IMR-90 (cell line): ENCODE measurements at places on chromosomes 4 and X. TPM values are rescaled to one million over a fixed set of nuclear protein-coding genes. Genes with fewer than 3 reads are reported as not detected.

The AGTR2 gene
- polyA plus RNA-seq: not detected in 2 replicates

The FAM47B gene
- not detected in 2 replicates for polyA plus RNA-seq

The CLDN2 gene
- polyA plus RNA-seq: 0.03 TPM in 2 replicates

The NSUN7 gene
- not detected in 2 replicates for polyA plus RNA-seq

DNA sequence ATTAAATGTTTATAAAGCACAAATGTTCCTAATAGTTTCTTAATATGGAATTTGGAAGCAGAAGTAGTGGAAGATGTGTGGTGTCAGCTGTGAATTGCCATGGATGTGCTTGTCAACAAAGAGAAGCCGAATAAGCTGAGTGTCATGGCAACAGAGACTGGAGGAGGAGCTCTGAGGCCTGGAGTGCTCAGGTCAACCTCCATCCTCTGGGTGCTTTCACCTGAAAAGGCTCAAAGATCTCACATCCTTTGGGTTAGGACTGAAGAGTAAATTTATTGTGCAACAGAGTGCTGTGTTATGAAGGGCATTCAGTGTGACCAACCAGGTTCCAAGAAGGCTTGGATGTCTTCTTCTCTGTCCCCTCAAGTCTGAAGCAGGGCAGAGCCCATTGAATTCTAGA is 18.7 kb downstream of the SGMS2 start:
- no peak for DNase-seq

DNA sequence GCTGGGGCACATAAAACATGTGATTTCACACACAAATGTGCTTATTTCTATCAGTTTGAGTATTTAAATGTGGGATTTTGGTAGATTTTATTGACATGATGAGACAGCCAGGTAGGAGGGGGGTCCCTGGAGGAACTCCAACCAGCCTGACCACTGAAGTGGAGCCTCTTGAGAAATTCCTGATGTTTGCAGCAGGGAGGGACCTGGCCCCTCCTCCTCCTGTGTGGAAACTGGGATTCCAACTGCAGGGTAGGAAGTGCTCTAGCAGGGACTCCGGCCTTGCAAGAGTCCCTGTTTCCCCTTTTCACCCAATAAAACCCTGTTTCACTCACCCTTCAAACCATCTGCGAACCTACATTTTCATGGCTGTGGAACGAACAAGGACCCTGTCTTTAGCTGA is 2224.0 kb upstream of the AGA start:
- no peak for DNase-seq

GRCh38 chrX:18179446-18179845 is 41.2 kb downstream of the BEND2 start:
- DNase-seq: no peak

DNA sequence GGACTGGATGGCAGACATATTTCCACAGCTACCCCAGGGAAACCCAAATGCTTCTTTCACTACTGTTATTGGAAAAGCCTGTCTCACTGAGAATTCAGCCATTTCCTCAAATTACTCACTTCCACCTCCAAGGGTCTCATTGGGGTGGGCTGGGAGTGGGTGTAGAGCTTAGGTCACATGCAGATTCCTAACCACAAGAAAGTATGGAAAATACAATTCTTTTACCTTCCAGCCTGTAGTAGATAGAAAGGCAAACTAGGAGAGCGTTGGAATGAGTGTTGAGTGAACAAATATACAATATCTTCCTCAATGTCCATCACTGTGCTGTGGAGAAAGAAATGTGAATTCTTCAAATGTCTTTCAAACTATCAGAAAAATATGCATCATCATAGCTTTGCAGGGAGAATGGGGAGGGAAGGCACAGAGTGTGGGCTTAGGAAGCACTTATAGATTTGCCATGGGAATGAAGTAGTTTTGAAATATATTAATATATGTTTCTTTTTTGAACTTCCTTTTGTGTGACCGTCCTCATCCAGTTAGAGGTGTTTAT is 245.3 kb upstream of the JADE1 start:
- DNase-seq: no peak

DNA sequence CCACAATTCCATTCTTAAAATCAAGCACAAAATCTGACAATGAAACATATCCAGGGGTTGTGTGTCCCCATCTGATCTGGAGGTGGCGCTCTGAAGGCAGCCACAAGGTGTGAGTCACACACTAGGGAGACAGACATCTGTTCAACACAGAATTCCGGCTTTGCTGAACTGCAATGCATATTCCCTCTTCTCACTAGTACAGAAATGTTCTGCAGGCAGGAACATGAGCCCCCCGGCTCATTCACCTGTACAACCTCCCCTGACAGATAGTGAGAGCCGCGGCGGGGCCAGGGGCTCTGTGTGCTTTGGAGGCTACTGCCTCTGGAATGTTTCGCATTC is 41.9 kb downstream of the WDR1 start:
- DNase-seq: peak; percentile 70

GRCh38 chrX:154507673-154508383 is 8.2 kb downstream of the FAM3A start:
- no peak for DNase-seq

DNA sequence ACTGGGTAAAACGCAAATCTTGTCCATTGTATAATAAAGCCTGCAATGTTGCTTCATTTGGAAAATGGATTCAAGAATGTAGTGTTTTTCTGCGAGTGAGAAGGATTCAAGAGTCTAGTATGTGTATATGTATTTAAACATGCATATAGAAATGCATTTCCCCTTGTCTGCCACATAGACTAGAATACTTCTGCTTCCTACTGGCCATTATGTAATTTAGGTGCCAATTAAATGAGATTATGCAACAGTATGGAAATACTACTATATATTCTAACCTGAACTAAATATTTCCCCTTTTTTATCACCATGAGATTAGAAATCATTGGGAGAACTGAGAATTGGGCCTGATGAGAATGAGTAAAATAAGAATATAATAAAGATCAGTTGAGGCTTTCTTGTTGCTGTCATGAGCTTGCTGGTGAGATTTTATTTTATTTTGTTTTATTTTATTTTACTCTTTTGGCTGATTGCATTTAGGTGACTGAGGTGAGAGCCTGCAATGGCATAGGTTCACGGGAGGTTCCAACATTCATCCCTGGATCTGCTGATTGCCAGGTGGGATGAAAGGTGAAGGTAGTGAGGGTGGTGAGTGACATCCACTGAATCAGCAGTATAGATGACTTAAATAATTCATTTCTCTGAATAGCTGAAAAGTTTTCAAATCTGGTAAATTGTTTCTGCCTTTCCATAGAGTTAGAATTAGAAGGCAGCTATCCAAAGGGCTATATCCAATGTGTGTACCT is 95.6 kb upstream of the SLC4A4 start:
- DNase-seq: no peak

DNA sequence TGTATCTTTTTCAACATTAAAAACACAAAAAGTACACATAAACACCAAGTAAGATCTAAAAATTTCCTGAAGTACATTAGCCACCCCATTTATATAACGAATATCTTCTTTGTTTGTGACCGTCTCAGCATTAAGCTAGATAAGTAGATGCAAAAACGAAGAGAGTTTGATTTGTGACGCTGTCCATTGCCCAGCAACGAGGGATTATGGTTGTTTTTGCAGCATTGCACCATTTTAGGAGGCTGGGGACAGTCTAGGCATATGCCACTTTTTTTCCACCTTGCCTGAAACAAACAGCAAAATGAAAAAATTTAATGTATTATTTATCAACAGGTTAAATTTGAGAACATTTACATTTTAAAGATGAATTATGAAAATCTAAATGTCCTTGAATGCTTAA is 12.0 kb upstream of the IGSF1 start:
- no peak for DNase-seq

GRCh38 chrX:53356186-53356585 is 66.3 kb downstream of the SMC1A start:
- DNase-seq: no peak
